CD4-positive, alpha-beta T cell treated with Interleukin-12 subunit alpha and Interleukin-12 subunit beta, for 1 hour (primary cell): ENCODE measurements at places on chromosomes 5 and 9.

- DNase-seq = no peak
These were observed 9.2 kb upstream of the EGFL7 start for GRCh38 chr9:136653323-136654079.

DNA sequence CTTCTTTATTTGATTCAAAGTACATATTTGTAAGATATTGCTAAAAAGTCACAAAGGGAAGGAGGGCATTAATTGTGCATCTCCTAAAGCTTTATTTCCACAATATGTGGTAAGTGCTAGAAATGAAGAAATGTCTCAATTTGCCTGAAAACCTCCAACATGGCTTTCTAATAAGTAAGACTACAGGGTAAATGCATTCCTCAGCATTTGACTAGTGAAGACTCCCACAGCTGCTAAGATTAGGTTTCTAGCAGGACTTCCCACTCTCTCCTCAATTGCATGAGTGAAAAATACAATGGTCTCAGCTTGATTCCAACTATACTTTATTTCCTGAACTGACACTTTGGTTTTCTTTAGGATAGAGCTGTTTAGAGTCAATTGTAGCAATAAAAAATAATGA, 162.1 kb downstream of the ELAVL2 start:
- no peak for DNase-seq

DNA sequence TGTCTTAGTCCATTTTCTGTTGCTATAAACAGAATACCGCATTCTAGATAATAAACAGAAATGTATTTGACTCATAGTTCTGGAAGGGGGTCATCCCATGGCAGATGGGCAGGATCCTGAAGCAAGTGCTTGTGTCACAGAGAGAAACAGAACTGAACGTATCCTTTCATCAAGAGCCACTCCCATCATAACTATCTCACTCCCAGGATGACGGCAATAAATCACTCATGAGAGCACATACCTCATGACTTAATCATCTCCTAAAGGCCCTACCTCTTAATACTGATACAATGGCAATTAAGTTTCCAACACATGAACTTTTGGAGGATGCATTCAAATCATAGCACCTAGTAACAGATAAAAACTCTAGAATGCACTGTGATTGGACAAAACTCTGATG, 142.9 kb downstream of the CAMK4 start:
- no peak for DNase-seq

DNA sequence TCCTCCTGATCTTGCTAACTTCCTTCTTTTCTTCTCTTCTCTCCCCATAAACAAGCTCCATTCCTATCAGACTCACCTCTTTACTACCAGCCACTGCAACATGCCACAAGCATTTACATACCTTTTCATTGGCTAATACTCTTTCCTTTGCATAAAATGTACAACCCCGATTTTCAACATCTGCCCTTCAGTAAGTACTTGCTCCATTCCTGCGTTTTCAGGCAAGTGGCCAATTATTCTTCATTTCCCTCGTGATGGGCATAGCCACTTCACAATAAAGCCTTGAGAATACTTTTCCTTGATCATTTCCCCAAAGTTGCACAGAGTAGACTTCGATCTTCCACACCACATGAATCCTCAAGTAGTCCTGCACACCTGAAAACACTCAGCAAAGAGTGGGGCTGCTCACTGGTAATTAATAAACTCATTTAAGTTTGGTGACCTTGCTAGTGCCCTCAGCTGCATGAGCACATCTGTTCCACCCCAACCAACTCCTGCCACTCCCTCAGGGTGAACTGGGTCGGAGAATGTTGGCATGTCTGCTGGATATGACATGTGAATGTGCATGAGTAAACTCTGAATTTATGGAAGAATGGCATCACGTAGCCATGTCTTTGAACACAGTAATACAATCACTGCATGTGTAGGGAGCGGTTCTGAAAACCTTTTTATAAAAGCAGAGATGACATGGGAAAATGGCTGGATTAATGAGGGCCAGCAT, 535.8 kb downstream of the SEMA5A start:
- DNase-seq = no peak

DNA sequence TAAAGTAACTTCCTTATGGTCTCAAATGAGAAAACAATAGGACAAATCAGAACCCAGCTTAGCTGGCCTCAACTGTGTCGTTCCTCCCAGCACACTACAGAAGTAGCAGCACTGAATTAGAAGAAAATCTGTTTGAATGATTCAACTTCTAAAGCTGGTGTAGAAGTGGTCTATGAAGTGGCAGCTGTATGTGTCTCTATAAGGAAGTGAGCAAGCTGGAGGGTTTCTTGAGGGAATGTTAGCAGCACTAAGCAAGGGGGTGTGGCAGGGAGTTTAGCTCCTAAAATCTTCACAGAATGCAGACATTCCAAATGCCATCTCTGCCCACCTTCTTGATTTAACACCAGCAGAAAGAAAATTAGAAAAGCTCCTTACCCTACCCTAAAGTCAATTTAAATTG, 4.1 kb downstream of the KLF9 start:
- DNase-seq = no peak

DNA sequence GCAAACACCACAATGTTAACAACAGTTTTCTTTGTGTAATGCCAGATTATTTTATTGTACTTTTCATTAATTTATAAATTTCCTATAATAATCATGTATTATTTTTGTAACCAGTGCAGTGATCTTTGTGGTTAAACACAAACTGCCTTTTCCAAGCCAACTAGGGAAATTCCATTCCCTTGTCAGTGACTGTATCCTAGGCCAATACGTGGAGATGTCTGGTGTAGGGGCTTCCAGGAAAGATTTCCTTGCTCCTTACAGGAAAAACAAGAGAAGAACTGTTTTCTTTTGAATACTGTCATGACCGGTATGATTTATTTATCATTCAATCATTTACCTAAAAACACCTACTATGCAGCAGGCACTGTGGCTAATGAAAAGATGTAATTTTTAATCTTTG, 31.4 kb downstream of the FANCC start:
- DNase-seq = no peak

- DNase-seq = no peak
These were observed 88.6 kb upstream of the AGXT2 start for GRCh38 chr5:35136386-35136785.
